ENCODE measurements at places on chromosomes 4 and X.

DNA sequence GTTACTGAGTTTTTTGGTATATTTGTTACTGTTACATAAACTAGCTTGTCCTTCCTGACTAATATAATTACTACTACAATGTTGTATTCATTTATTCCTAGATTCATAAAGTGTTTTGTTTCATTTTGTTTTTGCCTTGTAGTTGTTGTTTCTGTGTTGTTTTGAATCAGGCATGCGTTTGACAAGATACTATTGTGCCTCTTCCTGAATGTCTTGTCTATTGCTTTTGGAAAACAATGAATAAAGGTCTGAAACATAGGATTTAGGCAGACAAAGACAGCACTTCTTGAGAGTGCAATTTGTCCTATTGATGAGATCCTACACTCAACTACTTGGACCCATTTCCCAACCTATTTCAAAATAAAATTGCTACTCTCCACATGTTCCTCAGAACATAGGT lies 630.4 kb upstream of the BOD1L1 start:
- no peak for DNase-seq

- no peak for DNase-seq
Measured at GRCh38 chr4:130336585-130337217, 1240.7 kb downstream of the C4orf33 start.

DNA sequence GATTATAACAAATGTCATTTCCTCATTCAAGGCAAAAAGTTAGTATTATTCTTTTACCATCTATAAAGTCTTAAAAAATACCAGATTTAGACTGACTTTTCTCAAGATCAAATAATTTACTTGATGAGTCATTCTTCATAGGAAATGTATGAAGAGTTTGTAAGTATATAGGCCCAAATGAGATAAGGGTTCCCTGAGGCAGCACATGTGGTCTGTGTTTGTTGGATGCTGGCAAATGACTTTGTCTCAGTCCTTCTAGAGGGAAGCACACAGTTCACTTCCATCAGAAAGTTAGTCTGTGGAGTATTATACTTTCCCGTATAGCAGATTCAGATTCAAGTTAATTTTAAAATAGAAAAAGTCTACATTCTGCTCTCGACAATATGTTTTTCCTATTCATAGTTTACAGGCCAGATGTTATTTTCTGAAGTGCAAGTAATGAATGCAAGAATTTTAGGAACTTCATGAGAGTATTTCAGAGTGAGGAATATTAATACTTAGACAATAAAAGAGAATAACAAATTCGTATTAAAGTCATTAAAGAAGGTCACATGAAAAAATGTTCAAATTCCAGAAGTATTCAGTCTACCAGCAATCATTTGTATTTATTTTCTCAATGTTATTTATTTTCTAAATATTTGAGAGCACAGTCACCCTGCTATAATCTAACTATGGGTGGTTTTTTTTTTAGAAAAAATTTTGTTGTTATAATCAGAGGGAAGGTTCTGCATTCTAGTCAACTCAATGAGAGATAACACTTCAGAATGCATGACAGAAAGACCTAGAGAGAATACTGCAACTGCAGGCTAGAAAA lies 601.8 kb upstream of the ZFP42 start:
- no peak for DNase-seq

GRCh38 chrX:47590984-47591383 lies 8.7 kb downstream of the TIMP1 start:
- no peak for DNase-seq

DNA sequence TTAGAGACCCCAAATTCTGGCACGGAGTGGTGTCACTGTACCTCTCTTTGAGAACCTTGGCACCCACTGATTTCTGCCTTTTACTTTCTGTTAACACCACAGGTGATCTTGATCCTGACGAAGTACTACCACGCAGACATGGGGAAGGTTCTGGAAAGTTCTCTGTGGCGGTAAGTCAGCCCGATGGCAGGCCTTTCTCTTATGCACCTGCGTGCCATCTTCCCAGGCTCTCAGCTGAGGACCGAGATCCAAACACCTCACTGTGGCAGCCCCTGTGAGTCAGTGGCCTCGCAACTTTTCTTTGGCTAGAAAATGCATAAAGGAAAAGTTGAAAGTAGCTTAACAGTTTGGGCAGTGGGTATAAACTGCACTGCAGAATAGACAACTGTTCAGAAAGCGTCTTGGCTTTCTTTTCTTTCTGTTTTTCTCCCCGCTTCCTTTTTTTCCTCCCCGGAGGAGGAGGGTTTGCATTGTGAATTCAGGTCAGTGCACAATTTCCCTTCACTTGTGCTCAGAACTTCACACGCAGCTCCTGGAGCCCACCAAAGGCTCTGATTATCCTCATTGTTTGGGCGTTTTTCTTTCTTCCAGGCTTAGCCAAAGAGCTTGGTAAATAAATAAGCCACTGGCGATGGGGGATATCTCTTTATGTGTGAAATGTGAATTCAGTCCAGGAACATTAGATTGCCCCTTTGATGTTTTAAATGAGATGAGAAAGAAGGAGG lies 38.4 kb downstream of the PSAPL1 start:
- DNase-seq, result no peak

GRCh38 chr4:3362431-3363287 lies 69.8 kb downstream of the RGS12 start:
- DNase-seq, result no peak

DNA sequence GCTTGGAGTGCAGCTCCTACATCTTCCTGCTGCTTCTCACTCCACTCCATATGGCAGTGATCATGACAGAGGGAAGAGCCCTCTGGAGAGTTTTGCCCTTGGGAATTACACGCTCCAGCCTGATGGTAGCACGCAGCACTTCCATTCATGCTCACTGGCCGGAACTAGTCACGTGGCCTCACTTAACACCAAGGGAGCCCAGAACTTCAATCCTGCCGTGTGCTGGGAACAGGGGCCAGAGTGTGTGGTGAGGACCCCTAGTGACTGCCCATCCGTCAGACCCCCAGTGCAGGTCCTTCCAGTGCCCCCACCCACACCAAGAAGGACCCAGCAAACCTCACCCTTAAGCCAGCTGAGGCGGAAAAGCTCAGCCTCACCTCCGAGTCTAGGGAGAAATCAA lies 230.7 kb downstream of the EVC2 start:
- no peak for DNase-seq

DNA sequence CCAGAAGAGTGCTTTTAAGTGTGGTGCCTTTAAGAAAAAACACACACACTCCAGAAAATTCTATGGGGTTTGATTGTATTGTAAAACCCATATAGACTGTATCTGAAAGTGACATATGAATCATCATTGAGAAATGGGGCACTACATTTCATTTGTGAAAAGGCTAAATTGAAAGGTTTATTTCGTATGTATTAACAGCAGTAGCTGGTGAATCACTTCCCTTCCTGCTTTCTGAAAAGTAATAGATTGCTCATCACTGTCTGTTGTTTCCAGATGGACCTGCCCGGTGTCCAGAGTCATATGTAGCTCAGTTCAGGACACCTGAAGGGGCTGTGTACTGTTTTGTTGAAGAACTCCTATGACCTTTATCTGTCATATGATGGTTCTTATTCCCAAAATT lies 28.1 kb upstream of the HPRT1 start:
- DNase-seq, result no peak

GRCh38 chrX:149371986-149372385 lies 133.1 kb downstream of the IDS start:
- no peak for DNase-seq
